A673 (cell line): ENCODE measurements at places on chromosomes 13 and 19.

- no peak for DNase-seq
Observed at GRCh38 chr13:113307491-113307890, 10.5 kb downstream of the LAMP1 start.

- peak; percentile 69 for DNase-seq
Observed at GRCh38 chr19:10724573-10725071, 6.7 kb downstream of the DNM2 start.

DNA sequence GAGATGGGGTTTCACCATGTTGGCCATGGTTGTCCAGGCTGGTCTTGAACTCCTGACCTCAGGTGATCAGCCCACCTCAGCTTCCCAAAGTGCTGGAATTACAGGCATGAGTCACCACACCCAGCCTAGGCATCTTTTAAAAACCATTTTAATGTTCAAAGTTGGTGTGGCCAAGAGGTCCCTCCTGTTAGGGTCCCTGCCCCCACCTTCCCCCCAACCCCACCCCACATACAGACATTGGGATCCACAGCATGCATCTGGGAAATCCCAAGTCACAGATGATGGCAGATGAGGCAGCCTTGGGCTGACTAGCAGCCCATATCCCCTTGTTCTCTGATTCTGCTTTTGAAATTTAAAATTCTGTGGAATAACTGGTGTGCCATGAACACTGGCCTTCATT, 226.0 kb downstream of the KATNAL1 start:
- no peak for DNase-seq

- DNase-seq = no peak
Observed at GRCh38 chr13:23986619-23987018, 89.3 kb upstream of the C1QTNF9B start.

DNA sequence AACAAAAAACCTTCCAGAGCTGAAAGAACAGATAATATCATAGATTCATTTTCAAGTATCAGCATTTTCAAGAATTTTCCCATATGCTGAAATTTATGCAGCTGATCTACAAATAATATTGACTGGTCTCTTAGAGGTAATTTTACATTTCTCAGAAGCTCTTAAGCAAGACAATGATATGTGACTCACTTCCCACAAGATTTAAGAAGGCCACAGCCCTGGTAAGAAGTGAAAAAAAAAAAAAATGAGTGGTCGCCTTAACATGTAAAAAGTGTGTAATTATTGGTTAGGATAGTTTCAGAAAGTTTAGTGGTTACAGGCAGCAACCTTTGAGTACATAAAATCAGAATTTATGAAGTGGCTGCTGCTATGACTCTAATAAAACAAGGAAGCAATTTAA, 54.5 kb downstream of the NUFIP1 start:
- DNase-seq = no peak

GRCh38 chr13:33072282-33072681, 56.1 kb downstream of the KL start:
- no peak for DNase-seq

GRCh38 chr19:30224689-30225606, 147.2 kb upstream of the ZNF536 start:
- peak; percentile 43 for DNase-seq

DNA sequence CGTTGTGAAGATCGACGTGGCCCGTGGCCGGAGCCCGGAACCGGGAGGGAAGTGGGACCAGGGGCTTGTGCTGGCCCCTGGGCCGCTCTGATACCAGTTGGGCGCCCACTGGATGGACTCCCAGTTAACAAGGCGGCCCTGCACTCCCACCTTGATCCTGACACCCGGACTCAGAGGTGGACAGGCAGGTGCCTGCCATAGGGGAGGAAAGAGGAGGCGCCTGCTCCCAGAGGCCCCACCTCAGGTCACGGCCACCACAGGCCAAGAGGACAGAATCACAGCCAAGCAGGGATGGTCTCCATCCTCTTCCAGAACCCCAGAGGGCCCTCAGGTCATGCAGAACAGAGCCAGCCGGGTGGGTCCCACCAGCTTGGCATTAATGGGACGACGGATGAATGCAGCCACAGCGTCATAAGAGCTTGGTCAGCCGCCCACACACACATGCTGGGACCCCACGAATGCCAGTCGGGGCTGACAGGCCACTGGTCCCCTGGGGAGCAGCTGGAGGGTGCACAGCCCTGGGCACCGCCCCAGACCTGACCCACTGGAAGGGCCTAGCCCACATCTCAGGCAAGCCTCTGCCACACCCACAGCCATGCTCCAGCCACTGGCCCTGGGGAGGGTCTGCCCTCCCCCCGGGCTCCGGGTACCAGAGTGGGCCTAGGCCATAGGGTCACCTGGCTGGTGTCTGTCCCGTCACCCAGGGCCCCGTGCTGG, 9.6 kb upstream of the KLF16 start:
- no peak for DNase-seq

DNA sequence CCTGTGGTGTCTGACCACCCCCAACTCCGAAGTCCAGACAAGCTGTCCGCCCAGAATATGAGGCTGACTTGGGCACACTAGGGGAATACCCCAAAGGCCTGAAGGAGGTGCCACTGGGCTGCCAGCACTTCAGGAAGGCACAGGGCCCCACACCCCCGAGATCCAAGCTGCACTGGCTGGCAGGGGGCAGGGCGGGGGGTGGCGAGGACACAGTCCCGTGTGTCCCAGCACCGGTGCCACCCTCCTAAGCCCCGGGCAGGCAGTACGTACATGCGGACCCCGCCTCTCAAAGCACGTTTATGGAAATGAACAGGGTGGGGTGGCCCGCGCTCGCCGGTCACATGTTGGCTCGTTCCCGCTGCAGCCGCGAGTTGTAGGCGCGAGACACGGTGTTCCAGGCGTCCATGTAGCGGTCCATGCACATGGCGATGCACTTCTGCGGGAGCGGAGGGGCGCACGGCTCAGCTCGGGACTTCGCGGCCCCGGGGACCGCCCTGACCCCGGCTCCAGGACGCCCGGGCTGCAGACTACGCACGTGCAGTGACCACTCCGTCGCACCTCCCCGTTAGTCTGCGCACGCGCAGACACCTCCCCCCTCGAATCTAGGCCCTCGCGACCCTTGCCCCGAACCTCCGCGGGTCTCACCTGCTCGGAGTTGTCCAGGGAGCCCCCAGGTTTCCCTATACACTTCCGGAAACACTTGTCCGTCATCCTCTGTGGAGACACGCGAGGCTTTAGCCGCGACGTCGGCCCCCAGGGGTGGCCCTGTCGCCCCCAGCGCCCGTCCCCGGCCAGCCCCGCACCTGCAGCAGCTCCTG, 566 bp downstream of the TIMM13 start:
- peak; percentile 64 for DNase-seq

- DNase-seq = no peak
Observed at GRCh38 chr13:76481738-76482137, 404.5 kb downstream of the KCTD12 start.

- no peak for DNase-seq
Observed at GRCh38 chr13:40120288-40120687, 464.8 kb downstream of the COG6 start.

- DNase-seq = no peak
Observed at GRCh38 chr13:50921706-50922105, 12.1 kb downstream of the RNASEH2B start.

DNA sequence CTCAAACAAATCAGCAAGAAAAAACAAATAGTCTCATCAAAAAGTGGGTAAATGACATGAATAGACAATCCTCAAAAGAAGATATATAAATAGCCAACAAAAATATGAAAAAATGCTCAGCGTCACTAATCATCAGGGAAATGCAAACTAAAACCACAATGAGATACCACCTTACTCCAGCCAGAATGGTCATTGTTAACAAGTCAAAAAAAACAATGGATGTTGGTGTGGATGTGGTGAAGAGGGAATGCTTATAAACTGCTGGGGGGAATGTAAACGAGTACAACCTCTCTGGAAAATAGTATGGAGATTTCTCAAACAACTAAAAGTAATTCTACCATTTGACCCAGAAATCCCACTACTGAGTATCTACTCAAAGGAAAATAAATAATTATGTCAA, 239.2 kb upstream of the RFC3 start:
- no peak for DNase-seq

DNA sequence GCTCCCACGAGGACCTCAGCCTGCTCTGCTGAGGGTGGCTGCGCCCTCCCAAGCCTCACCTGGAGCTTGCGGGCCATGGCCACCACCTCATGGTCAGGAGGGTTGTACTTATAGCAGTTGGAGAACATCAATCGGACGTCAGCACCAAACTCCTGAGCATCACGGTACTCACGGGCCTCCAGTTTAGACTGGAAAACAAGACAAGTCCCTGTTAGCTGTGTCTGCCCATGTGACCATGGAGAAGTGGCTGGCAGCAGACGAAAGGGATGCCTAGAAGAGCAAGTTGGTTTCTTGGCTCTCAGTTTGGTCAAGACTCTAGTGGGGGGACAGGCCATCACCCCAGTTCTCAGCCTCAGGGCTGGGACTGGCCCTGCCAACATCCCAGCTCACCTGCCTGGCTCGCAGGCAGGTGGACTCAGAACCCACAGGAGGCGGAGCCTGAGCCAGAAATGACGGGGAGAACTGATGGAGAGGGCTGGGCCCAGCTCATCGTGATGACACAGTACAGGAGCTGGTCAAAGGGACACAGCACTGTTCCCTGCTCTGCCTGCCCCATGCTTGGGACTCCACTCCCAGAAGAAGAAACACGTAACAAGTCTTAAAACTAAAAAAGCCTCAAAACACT, 31.2 kb upstream of the EPHX3 start:
- no peak for DNase-seq

GRCh38 chr19:46131485-46132143, 7.1 kb upstream of the IGFL3 start:
- no peak for DNase-seq

DNA sequence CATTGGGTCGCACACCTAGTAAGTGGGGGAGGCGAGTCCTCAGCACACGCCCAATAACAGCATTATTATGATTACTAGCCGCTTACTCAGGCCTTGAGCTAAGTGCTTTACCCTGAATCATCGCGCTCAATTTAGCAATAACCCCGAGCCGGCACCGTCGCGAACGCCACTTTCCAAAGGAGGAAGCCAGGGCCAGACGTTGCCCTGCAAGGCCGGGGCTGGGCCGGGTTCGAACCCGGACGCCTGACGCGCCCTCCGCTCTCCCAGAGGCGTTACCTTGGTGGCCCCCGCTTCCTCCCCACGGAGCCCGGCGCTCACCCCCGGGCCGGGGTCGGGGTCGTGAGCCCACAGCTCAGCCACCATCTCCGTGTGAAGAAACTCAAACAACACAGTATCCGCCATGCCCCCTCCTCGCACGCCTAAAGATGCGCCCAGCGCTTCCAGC, at the start of gene TRAPPC6A:
TRAPPC6A (minus strand) TSS at position 421 of the 445 bp plus-strand sequence; CDS start at position 402, 19 bp downstream.
- no peak for DNase-seq

- DNase-seq = no peak
Observed at GRCh38 chr19:30102666-30103065, 160.6 kb downstream of the URI1 start.

DNA sequence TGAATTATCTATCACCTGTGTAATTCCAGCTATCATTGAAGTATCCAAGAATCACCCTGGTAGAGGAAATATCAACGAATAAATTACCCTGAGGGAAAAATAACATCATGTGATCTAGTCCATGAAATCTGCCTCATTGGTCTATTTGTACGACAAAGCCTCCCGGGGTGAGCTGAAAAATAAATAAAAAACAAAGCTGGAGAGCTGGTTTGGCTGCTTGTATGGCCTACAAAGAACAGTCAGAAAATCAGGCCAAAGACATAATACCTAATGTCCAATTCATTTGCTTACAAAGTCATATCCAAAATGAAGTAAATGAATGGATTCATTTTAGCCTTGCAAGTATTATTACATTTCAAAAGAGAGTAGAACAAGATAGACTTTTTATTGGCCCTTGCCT, 449.9 kb downstream of the KLF12 start:
- DNase-seq = peak; percentile 18

DNA sequence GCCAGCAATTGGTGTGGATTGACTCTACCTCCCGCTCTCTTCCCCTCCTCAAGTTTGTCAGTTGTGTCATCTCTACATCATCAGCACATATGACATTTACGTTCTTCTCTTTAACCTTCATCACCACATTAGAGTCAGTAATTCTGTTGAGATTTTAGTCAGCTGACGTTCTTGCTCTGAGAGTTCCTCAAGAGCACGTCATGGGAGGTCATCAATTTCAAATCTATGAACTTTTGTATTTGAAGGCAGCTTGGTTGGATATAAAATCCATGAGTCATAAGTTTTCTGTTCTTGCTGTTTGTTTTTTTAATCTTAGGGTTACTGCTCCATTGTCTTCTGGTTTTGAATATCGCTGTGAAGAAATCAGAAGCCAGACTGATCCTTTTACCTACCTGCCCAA, 21.8 kb upstream of the ARGLU1 start:
- no peak for DNase-seq

GRCh38 chr19:58385891-58386575, 1.0 kb upstream of the RPS5 start:
- no peak for DNase-seq

- no peak for DNase-seq
Observed at GRCh38 chr13:33321686-33322542, 36.4 kb upstream of the STARD13 start.

DNA sequence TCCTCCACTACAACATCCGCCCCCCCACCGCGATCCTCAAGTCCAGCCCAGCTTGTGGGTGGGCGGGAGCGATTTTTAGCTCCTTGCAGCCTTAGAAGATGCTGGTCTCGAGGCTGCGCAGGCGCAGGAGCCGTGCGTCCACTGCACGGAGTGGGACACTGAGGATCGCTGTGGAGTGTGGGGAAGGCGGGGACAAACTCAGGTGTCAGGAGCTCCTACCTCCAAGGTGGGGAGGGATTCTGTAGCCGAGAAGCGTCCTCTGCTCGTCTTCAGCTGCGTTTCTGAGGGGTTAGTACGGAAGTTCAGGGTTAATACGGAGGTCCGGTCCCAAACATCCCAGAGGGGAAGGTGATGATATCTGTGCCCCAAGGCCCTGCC, at the start of gene RTBDN:
RTBDN (minus strand) TSS at position 14 of the 378 bp plus-strand sequence. CDS start 4,600 bp downstream, outside the sequence.
- peak; percentile 62 for DNase-seq

GRCh38 chr19:42508892-42509444, 19.3 kb downstream of the CEACAM1 start:
- no peak for DNase-seq

DNA sequence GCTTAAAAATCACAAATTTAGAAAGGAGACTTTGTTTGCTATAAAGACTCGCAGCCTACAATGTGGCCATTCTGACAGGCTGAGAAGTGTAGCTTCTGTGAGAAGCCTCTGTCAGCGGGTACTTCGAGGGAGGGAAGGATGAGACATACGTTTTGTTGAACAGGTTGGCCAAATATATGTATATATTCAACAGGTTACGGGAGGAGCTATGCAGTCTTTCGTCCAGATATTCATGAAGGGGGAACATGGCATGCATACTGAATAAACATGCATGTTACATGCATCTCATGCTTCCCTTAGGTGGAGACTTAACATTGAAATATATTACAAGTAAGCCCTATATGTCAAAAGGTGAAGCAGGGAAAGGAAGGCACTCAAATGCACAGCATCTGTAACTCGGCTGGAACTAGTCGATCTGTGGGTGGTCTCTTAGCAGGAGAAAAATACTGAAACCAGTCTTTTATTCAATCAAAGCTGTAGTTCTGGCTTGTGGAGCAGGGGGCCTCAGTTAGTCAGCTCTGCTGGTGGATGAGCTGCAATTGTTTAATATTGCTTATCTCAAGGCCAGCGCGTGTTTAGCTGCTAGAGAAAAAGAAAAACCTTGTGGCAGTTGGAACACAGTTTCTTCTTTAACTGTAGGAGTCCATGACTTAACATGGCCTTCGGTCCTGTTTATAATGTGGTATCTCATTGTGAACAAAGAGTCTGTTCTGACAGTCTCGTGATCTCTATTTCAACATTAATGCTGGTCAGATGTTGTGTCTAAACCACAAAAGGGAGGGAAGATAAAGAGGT, 94.3 kb downstream of the FAM216B start:
- peak; percentile 30 for DNase-seq

- no peak for DNase-seq
Observed at GRCh38 chr13:82797876-82798275, 1084.4 kb downstream of the SLITRK1 start.
